ENCODE measurements at places on chromosomes 4 and X.

- no peak for DNase-seq
Observed at GRCh38 chr4:77817304-77818072, 1.7 kb downstream of the CNOT6L start.

GRCh38 chr4:78242071-78242470 lies 184.9 kb downstream of the FRAS1 start:
- DNase-seq, result no peak

GRCh38 chrX:87045352-87045751 lies 472.2 kb upstream of the KLHL4 start:
- no peak for DNase-seq

DNA sequence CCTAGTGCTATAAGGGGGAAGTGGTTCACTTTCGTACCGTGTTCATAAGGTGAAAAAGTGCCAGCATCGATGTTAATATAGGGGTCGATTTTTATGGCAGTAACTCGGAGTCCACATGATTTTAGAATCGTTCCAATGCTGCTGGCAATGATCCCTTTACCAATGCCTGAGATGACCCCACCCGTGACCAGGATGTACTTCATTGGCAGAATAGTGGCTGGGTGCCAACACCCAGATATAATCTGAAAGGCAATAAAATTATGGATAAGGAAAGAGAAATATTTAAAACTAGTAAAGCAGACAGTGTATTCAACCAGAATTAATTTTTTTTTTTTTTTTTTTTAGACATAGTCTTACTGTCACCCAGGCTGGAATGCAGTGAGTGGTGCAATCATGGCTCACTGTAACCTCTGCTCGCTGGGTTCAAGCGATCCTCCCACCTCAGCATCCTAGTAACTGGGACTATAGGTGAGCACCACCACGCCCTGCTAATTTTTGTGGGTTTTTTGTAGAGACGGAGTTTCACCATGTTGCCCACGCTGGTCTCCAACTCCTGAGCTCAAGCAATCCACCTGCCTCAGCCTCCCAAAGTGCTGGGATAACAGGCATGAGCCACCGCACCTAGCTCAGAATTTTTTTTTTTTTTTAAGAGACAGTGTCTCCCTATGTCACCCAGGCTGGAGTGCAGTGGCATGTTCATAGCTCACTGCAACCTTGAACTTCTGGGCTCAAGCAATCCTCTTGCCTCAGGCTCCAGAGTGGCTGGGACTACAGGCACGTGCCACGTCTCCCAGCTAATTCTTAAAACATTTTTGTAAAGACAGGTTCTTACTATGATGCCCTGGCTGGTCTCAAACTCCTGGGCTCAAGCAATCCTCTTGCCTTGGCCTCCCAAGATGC lies 9.5 kb downstream of the CTPS2 start:
- DNase-seq, result no peak

GRCh38 chrX:39679497-39680157 lies 418.1 kb downstream of the BCOR start:
- DNase-seq, result no peak

DNA sequence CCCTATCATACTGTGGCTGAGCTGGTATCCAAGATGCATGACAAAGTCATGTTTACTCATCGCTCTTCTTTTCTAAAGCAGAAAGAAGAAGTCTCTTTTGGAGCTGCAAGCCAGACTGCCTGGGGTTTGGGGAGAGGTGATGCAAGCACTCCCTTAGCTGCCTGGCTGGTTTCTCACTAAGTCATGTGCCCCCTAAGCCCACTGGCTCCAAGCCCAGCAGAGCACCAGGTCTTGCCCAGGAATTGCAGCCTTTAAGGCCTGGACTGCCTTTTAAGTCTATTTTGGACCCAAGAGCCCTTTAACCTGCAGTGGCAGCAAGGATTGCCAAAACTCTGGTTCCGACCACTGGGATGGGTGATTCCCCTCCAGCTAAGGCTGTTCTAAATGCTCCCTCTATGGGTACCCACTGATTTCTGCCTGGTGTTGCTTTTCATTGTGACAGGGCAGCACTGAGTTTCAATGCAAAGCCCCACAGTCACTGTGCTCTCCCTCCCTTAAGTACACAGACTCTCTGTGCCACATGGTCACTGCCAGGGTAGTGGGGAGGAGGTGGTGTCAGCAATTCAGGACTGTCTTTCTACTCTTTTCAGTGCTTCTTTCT lies 548.6 kb downstream of the TLL1 start:
- no peak for DNase-seq

GRCh38 chrX:34849371-34849770 lies 93.2 kb upstream of the FAM47B start:
- no peak for DNase-seq

- no peak for DNase-seq
Observed at GRCh38 chr4:87978681-87979080, 3.2 kb downstream of the SPP1 start.

- DNase-seq, result no peak
Observed at GRCh38 chr4:3532751-3533422, 665 bp upstream of the LRPAP1 start.

DNA sequence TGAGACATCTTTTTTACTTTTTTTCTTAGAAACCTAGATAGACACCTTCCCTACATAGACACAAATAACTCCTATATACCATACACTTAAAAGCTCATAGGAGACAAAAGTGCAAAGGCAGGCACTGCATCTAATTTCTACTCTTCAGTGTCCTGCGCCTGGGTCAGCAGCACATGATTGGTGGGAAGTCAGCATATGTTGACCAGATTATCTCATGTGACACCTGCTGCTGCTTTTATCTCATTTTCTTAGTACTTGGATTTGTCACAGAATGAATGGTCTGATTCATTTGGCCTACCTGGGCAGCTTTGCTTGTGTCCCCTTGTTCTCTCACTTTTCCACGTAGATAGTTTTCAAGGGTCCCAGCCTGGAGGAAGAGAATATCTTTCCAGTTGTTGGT lies 24.9 kb upstream of the LNX1 start:
- no peak for DNase-seq

GRCh38 chr4:52658641-52659000 lies 480 bp downstream of the USP46 start:
- DNase-seq, result no peak

DNA sequence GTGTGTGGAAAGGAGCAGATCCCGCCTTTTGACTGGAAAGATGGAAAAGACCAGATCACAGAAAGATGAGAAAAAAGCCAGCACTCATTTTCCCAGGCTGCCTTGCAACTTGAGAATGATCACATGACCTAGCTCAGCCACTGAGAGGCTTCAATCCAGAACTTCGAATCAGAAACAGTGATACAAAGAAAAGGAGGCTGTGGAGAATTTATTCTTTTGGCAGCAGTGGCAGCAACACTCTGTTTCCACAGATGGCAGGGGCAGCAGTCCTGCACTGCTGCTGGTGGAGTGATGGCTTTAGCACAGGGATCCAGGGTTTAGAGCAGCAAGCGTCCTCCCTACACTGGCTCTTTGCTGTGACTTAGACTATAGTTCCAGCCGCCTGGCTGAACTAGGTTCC lies 77.8 kb upstream of the SH3RF1 start:
- peak; percentile 21 for DNase-seq

- DNase-seq, result no peak
Observed at GRCh38 chrX:47507153-47507867, 24.3 kb upstream of the ZNF41 start.

DNA sequence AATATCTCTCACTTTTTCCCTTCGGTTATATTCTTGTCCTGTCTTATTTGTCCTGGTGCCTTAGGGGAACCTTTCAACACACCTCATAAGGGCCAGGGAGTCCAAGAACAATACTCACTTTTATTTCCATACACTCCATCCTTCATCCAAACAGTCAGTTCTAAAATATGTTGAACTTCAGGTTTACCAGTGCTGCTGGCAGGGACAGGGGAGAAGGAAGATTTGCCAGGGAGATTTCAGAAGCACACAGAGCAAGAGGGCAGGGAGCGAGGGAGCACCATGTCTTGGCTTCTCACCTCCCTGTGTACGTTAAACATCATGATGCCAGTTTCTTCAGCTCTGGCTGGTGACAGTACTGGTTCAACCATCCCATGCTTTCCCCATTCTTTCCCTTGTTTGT lies 631.1 kb upstream of the FAT1 start:
- no peak for DNase-seq

DNA sequence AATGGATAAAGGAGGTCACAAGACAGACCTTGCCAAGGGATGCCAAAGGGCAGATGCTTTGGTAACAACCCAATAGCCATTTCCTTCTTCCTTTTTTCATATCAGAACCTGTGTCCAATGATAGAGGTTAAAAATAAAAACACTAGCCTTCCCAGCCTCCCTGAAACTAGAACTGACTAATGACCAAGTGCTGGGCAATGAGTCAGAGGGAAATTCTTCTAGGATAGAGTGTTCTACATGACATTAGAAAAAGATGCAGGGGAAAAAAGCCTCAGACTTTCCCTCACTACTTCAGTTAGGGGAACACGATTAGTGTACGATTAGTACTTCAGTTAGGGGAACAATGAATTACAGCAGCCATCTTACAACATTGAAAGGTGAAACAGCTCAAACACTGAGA lies 29.3 kb upstream of the FAM47C start:
- no peak for DNase-seq

DNA sequence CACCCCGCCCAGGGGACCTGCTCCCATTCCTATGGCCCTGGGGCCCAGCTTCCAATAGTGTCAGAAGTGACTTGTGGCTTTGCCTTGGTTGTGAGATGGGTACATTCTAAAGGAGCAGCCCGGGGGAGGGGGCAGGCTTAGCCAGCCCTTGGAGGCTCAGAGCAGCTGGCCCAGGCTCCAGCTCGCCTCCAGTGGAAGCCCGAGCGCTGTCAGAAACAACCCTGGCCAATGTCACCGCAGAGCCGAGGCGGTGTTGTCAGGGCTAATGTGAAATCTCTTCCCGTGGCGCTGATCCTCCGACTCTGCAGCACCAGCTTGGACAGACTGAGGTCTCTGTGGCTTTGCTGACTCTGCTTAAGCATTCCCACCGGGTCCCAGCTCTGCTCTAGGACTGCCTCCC lies 29.2 kb upstream of the ZNF81 start:
- no peak for DNase-seq

GRCh38 chr4:128471576-128471975 lies 184.0 kb upstream of the PGRMC2 start:
- no peak for DNase-seq

DNA sequence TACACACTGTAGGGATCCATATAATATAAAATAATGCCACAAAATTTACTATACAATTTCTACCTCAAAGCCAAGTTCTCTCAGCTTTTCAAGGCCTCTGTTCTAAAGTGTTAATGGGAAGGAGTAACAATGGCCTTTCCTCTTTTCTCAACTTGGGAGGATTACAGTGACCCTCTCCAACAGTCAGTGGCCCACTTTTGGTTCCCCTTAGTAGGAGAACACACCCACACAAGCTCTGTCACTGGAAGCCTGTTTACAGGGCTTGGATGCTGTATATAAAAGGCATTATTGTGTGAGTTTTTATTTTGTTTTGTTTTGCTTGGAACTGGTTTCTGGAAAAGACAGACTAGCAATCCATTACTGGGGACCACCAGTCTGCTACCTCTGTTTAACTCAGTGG lies 1.8 kb downstream of the ARHGEF6 start:
- DNase-seq, result no peak

GRCh38 chr4:89212666-89213381 lies 94.8 kb downstream of the GPRIN3 start:
- DNase-seq, result no peak

DNA sequence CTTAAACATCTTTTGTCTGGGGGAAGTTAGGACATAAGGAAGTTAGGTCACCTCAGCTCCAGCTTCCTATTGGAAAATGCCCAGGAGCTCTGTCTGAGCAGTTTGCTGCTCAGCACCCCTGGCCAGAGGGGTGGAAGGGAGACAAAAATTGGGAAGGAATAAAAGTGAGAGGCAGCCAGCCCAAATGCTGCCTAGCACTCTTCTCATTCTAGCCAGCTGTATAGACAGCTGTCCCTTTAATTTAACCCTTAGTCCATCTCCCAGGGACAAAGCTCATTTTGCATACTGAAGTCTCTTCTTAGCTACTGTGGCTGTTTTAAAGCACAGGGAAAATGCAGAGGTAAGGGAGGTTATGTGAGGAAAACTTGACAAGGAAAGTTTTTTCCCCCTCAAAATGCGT lies 89.5 kb upstream of the CITED1 start:
- DNase-seq, result no peak

- DNase-seq, result no peak
Observed at GRCh38 chr4:137703195-137703594, 170.9 kb upstream of the PCDH18 start.

DNA sequence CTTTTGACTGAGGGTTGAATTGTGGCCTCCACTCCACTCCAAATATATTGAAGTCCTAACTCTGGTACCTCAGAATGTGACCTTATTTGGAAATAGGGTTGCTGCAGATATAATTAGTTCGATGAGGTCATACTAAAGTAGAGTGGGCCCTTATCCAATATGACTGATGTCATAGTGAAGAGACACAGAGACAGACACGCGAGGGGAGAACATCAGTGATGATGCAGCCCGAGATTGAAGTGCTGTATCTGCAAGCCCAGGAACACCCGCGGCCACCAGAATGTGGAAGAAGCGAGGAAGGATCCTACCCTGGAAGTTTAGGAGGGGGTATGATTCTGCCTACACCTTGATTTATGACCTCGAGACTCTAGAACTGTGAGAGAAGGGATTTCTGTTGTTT lies 279.0 kb downstream of the ANKRD50 start:
- DNase-seq, result no peak

DNA sequence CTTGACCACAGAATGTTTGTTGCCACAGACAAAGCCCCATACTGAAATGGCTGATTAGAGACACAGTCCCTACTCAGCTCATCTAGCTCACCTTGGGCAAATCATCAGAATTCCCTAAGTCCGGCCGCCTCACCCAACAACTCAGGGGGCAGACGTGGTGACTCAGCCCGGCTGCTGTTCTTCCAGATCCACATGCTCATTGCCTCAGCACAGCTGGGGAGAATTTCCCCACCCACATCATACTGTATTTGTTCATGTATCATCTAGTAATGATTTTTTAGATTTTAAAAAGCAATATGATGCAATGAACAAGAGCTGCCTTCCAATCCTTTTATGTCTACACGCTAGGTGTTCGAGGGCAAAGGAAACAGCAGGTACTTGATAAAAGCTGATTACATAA lies 333.8 kb upstream of the TENM3 start:
- no peak for DNase-seq

GRCh38 chr4:116486401-116486800 lies 599.0 kb downstream of the TRAM1L1 start:
- no peak for DNase-seq

DNA sequence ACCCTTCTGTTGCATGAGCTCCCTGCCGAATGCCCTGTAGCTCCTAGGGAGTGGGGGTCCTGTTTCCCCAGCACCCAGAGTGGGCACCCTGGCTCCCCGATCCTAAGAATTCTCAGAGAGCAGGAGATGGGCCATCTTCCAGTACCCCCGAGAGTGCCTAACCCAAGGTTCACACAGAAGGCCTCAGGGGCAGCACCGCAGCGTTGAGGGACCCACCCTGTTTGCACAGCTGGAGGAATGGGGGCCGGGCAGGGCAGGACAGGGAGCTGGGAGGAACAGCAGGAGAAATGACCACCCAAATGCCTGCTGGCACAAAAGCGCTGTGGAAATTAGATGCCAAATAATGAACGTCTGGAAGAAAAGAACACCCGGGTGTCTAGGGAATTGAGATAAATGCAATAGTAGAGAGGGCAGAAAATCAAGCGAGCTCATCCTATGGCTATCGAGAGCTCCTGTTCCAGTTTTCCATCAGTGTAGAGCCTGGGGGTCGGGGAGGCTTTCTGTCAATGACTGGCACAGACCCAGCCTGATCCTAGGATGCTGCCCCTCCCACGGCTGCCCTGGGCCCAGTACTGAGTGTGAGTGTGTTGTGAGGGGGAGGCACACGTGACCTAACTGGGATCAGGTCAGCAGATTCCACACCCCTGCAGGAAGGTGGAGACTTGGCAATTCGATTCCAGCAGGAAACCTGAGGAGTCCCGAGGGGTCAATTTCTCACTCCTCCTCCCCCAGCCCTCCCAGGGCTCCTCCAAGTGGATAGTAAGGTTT lies 25.7 kb downstream of the SEPTIN6 start:
- DNase-seq, result no peak
